ENCODE measurements at places on chromosomes 13 and 19.

DNA sequence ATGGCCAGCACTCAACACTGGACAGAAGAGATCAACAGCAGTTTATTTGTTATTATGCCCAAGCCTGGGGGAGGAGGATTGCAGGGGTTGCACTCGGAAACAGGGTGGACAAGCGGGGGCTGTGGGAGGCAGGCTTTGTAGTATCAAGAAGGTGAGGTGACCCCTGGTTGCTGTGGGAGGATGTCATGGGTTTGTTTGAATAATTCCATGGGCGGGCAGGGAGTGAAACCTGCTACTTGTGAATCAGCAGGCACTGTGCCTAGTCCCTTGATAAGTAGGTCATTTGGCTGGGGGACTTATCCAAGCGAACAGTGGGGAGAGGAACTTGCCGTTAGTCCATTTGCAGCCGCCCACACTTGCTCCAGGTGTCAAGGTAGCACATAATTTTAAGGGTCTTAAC, 84.4 kb upstream of the KCTD15 start:
- no peak for DNase-seq

GRCh38 chr19:40191836-40192646, 815 bp downstream of the MAP3K10 start:
- no peak for DNase-seq

DNA sequence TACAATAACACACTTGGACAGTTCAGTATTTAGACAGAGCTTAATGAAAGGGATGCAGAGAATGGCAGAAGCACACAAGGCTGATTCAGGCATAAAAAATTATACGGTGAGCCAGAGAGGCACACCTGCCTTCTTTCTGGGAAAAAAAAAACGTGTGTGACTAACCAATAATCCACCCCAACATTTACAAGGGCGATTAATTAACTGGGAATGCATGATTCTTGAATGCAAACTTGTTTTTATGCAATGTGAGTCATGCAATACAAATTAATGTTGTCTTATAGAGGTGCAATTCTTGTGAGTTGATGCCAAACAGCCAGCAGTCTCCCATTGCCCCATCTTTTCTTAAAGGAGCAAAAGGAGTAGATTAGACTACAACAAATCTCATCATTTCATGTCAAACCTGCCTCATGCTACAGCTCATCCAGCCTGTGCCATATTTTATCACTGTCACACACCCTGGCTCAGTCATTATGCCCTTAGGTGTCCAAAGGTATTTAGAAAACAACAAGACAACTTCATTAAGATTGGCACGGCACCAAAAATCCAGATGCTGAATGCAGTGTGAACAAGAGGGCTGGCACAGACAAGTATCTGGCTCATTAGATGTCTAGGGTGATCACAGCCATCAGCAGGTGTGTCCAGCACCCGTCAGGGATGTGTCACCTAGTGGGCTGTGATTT, 721.1 kb downstream of the EFNB2 start:
- no peak for DNase-seq

DNA sequence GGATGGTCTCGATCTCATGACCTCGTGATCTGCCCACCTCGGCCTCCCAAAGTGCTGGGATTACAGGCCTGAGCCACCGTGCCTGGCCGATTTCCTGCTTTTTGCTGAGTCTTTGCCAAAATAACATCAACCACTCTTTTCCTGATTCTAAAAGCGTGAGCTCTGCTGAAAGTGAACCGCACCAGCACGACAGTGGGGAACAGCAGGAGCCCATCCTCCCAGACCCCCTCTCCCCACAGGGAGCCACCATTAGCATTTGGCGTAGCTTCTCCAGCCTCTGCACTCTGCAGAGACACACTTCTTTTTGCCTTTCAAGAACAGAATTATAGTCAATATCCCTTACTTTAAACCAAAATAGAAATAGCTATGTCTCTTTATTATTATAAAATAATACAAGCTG, 41.3 kb downstream of the MYH14 start:
- DNase-seq = no peak

DNA sequence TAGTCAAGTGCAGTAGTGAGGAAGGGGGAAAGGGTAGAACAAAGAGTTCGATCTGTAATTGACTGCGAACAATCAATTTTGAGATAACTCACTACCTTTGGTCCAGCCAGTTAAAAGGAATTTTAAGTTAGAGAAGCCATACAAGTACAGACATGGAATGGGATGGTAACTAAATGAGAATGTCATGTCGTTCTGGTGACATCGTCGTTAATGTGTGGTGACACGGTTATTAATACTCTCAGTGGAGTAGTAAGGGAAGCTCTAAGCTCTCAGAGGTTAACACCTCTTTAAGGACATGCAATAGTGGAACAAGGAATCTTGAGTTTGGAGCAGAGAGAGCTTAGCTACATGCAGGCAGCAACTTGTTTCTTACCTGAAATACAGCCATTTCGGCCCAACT, 154.9 kb upstream of the KLF12 start:
- DNase-seq = no peak

DNA sequence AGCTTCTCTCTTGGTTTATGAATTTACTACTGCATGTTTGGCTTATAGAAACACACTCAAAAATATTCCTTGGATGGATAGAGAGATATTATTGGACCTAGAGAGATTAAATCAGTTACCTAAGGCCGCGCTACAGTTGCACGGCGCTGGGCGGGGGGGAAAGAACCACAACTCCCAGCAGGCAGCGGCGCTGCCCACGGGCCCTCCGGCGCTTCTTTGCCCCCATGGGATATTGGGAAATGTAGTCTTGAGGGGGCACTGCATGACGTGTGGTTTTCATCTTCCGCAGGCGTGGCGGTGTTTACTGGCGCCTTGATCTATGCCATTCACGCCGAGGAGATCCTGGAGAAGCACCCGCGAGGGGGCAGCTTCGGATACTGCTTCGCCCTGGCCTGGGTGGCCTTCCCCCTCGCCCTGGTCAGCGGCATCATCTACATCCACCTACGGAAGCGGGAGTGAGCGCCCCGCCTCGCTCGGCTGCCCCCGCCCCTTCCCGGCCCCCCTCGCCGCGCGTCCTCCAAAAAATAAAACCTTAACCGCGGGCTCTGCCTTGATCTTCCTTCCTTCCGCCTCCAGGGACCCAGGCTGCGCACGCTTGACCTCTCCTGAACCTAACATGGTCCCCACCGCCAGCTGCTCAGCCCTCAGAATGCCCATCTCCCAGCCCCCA, 4.8 kb downstream of the EMP3 start:
- peak; percentile 52 for DNase-seq

GRCh38 chr19:40056505-40056904, 474 bp upstream of the ZNF780B start:
- DNase-seq = no peak

DNA sequence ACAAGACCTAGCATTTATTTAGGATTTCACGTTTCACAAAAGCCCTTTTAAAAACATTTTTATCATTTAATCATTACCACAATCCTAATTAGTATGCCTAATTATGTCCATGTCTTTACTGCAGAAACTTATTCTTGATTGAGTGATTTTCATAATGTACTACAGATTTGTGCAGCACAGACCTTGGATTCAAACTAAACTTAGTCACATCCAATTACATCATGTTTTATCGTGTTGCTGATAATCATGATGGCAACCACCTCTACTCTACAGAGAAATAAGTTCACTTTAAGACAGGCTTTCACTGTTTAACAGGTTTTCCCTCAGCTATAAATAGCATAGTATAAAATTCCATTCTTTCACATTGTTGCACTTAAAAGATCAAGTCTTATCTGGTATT, 240.9 kb upstream of the RFC3 start:
- DNase-seq = no peak

All from gastrocnemius medialis (tissue), 4 donors.